ENCODE measurements at places on chromosomes 3 and 15.

DNA sequence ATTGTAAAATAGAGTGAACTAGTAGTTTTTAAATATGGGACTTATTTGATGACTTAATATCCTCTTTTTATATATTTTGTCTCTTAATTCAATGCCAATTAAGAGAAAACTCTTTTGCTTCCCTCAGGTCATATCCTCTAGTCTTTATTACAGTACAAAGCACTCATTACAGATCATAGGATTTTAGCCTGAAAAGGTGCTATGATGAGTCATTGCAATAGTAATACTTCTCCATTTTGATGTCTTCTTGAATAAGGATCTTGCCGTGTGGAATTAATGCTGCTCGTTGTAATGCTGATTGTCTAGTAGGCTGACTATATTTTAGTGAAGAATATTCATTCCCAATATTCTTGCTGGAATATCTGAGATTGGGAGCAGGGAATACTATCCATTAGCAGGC is 612.2 kb upstream of the GOLIM4 start:
- no peak for DNase-seq

GRCh38 chr3:119647171-119647570 is 13.2 kb downstream of the POPDC2 start:
- no peak for DNase-seq

DNA sequence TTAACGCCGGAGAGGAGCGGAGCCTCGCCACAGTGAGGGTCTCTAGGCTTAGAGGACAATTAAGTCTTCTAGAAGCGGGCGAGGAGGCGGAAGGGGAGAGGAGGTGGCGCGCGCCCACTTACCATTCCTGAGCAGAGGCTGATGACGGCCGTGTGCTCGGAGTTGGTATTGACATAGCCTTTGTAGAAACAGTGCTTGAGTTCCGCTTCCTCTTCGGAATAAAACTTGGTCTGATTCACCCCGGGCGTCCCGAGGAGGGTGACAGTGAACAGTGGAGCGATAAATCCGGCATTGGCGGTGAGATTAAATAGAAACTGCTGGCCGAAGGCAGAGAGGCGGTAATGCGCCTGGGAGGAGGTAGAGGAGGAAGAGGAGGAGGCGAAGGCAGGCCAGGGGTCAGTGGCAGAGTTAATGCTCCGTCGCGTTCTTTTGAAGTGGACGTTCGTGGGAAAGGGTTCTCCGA is 1.3 kb downstream of the ADAMTS9 start:
- peak; percentile 2 for DNase-seq

GRCh38 chr15:31338318-31338878 is 11.8 kb downstream of the KLF13 start:
- no peak for DNase-seq

DNA sequence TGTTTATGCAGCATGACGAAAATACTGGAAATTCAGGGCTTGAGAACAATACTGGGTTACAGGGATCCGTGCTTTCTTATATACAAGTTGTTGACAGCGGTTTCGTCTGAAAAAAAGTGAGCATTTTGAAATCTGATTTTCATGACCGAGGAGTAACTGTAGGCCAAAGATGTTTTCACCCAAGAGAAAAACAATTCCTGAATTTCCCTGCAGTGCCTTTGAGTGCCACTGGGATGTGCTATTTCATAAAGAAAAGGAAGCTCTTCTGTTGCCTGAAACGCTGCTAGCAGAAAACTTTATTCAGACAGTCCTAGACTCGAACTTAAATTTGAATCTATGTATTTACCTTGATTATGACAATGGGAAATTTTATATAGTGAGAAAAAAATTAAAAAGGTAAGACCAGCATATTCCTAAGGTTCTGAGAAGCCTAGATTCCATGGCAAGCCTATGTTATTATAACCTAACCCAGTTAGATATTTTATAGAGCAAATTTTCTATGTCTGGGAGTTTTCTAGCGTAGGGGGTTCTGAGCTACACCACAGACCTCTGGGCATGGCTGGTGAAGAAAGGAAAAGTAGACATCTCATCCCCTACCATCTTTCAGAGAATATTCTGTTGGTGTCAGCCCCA is 30.2 kb downstream of the KCNAB1 start:
- DNase-seq = peak; percentile 15

DNA sequence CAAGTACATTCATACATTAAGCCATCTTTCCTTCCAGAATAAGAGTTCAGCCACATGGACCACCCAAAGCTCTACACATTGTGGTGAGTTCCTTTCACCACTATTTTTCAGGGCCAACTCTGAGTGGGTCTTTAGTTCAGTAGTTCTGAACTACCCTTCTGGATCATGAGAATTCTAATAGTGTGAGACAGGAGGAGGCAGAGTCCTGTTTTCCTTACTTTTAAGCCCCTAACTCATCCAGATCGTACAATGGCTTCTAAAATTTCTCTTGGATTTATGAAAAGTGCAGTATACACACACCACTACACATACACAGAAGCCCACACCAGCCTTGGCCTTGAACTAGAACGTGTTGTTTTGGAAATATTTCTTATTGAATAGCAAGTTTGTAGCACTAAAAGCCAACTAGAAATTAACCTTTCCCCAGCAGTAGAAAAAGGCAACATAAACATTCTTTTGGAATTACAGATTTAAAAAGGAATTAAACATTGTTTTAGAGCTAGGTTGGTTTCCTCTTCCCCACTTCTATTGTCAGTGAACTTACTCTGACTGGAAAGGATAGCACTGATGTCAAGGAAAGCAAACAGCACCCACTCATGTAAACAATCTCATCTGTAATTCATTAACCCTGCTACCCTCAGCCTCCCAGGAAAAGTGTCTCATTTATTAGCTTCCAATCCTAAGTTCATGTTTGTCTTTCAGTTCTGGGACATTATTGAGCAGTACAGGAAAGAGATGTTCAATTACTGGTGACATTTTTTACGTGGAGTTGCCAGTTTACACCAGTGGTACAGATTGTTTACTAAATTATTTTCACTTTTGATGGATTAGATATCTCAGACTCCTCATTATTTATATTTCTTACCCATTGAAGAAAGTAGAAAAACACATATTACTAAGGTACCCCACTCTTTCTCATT is 95.7 kb upstream of the AGTR1 start:
- no peak for DNase-seq

DNA sequence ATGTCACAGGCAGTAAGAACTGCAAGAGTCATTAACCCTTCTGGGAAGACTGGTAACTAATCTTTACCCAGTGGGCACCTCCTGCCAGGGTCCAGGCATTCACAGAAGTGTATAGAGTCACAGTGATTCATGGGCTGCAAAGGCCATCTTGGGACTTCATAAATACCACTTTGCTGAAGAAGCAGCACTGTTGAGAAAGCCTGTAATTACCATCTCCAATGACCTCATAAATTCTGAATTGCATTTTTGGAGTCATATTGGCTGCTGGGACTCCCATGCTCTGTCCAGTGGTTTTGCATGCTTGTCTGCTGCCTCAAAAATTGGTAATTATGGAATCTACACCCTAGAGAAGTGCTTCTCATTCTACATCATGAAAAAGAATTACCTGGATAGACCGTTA is 837.2 kb downstream of the NTRK3 start:
- DNase-seq = no peak

DNA sequence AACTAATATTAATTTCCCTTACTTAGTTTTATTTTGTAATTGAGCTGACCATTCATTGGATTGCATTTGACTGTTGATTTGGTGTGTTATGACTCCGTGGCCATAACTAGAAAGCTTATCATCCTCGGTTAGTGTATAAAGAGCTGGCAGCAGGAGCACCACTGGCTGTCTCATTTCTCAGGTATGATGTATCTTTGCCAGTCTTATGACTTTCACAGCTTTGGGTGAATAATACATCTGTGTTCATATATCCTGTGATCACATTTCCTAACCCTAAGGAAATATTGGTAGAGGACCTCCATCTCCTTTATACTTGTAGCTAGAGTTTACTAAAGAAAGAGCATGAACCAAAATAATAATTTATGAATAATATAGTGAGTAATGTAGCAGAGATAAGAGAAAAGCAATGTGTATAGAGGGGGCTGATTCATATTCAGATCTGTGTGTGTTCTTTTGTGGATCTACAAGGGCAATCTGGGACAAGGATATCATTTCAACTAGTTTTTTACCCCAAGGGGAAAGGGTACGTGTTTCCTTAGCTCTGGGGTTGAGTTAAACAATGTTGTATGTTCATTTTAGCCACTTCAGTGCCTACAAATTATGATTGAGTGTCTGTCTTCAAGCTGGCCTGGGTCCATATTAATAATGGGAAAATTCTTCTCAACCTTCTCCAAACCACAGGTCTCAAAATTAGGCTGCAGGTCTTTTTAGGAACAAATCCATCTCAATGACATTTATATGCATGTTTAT is 901.7 kb downstream of the NTRK3 start:
- no peak for DNase-seq

DNA sequence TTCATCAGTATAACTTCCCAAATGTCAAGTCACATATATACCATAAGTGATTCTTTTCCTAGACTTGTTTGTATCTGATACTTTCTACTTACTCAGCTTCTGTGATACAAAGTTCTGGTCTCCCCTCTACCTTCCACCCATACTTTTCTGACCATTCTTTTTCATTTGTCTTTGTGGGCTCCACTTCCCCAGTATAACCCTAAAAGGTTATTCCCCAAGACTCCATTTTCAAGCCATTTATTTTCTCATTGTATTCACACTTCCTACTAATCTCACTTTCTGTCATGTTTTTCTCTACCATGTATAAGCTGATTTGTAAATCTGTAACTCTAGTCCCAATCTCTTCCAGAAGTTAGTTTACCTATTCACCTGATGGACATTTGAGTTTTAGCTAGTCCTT is 34.0 kb downstream of the IQCB1 start:
- DNase-seq = no peak

DNA sequence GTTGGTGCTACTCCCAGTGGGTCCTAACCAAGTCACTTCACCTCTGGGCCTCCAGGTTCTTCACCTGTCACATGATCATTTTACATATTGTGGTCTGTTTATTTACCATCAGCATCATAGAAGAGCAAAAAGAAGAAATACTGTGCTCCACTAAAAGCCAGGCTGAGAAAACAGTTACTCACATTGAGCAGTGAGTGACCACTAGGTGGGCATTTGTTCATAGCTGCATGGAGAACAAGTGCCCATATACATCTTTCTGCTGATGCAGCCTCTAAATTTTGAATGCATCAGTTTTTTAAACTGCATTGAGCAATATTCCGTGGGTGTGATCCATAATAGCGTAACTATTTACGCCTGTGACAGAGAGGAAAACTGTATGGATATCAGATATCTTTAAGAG is 76.2 kb downstream of the DCUN1D1 start:
- no peak for DNase-seq

GRCh38 chr3:127799476-127800222 is 22.7 kb downstream of the MGLL start:
- DNase-seq = no peak

DNA sequence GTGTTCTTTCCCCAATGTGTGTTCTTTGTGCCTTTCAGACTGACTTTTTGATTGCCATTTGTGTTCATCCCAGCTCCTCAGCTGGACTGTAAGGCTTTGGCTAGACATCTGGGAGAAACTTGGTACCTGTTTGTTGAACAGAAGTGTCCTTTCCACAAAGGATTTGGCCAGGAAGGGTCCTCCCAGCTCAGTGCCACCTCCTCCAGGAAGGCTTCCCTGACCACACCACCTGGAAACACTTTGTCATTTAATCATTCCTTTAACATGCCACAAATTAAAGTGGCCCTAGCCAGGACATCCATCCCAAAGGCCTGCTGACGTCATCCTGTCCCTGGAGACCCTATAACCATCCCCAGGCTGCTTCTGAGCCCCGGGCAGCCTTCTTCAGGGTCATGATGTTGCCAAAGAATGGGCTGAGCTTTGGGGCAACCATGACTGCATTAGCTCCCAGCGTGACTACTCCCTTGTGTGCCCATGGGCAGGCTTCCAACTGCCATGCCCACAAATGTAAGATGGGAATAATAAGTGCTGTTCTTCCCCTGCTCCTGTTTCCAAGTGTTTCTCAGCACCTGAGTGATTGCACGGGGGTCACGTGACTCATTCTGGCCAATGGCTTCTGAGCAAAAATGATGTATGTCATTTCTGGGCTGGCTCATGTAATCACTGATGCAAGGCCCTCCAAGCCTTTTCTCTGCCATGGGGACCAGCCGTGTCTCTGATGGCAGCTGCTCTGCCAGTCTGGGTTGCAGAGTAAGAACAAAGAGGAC is 112.5 kb upstream of the SMAD3 start:
- DNase-seq = no peak

DNA sequence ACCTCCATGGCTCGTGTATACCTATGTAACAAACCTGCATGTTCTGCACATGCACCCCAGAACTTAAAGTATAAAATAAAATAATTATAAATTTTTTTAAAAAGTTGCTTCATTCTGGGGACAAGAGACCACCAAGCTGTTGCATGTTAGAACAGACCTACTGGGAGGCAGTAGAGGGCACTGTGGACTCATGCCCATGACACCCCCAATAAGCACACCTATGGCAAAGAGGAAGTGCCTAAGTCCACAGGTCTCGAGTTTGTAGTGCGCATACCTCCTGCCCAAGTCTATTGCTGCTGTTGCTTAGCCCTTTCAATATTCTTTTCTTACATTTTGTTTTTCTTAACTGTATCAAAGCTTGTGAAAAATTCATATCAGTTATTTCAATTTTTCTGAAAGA is 267.9 kb upstream of the THBS1 start:
- DNase-seq = no peak

GRCh38 chr3:133443649-133444422 is 44.0 kb downstream of the BFSP2 start:
- no peak for DNase-seq

DNA sequence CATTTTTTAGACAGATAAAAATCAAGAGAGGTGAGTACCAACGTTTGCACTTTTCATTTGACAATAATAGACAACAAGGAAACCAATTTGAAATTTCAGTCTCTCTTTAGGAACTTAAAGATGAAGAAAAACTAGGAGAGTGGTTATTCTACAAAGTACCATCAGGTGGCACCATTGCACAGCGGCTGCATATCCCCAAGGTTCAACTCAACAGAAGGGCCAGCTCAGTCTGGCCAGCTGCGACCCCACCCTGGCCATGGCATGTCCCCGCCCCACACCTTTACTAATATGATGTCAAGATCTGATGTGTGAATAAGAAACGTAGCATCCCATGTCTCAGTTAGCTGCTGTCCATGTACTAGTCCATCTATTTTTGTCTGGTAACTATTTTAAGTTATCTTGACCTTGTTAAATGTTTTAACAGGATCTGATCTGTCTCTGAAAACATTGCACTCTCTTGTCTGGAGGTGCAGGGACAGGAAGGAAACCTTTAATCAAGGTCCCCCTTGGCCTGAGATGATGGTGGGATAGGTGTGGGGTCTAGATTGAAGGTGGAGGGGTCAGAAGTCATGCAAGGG is 35.5 kb upstream of the CGNL1 start:
- DNase-seq = peak; percentile 48

- no peak for DNase-seq
Measured at GRCh38 chr15:70826634-70827033, 27.3 kb downstream of the LARP6 start.
